Parietal lobe (tissue), 2 donors: ENCODE measurements at places on chromosomes 13 and 19. TPM values are rescaled to one million over a fixed set of nuclear protein-coding genes. Genes with fewer than 3 reads are reported as not detected.

SLC5A5 gene
- not detected for total RNA-seq

GZMM gene
- not detected for total RNA-seq

SLAIN1 gene
- total RNA-seq = 525 TPM

DHDH gene
- total RNA-seq = not detected

LILRB5 gene
- total RNA-seq = not detected

BCAM gene
- 3.4 TPM for total RNA-seq

IL11 gene
- not detected for total RNA-seq

MEX3D gene
- 44.8 TPM for total RNA-seq

ZNF888 gene
- total RNA-seq = 5.0 TPM

CEACAM3 gene
- not detected for total RNA-seq

MCF2L gene
- total RNA-seq = 201 TPM

B3GLCT gene
- 6.9 TPM for total RNA-seq

ZNF793 gene
- total RNA-seq = 58.5 TPM

ADGRL1 gene
- total RNA-seq = 88.9 TPM

TMEM150B gene
- total RNA-seq = not detected

SIGLEC9 gene
- 0.31 TPM for total RNA-seq

SMAD9 gene
- 14.4 TPM for total RNA-seq

ZNF557 gene
- 35.4 TPM for total RNA-seq

PNMA8B gene
- total RNA-seq = 14.4 TPM

PSG7 gene
- total RNA-seq = not detected

CD33 gene
- 0.63 TPM for total RNA-seq

ZNF69 gene
- 65.7 TPM for total RNA-seq

SPATA13 gene
- total RNA-seq = 31.0 TPM

SPRED3 gene
- total RNA-seq = 2.5 TPM

FCER2 gene
- not detected for total RNA-seq

CEACAM8 gene
- not detected for total RNA-seq

ANGPTL4 gene
- 0.63 TPM for total RNA-seq

IL17D gene
- total RNA-seq = 8.5 TPM

MTUS2 gene
- 6.9 TPM for total RNA-seq

CCDC194 gene
- total RNA-seq = not detected

ZNF442 gene
- 6.6 TPM for total RNA-seq

RFPL4A gene
- total RNA-seq = not detected

METTL21C gene
- not detected for total RNA-seq

ECSIT gene
- total RNA-seq = 31.9 TPM

RAVER1 gene
- 5.9 TPM for total RNA-seq

EBPL gene
- total RNA-seq = 31.3 TPM

PRTN3 gene
- 0.94 TPM for total RNA-seq

CD22 gene
- not detected for total RNA-seq

GPR4 gene
- 0.31 TPM for total RNA-seq

IRGC gene
- not detected for total RNA-seq

HCST gene
- total RNA-seq = 1.6 TPM

JSRP1 gene
- not detected for total RNA-seq

PCSK4 gene
- 3.8 TPM for total RNA-seq

ICAM1 gene
- 1.3 TPM for total RNA-seq

SPIB gene
- not detected for total RNA-seq

MYO16 gene
- total RNA-seq = 156 TPM

VSIG10L gene
- 0.63 TPM for total RNA-seq
